ENCODE measurements at places on chromosomes 11 and 22. TPM values are rescaled to one million over a fixed set of nuclear protein-coding genes. Genes with fewer than 3 reads are reported as not detected.

APOL6 gene
- total RNA-seq = 4.6 TPM

BBS1 gene
- 43.8 TPM for total RNA-seq

GSTT2B gene
- 8.8 TPM for total RNA-seq

KIRREL3 gene
- not detected for total RNA-seq

VSTM5 gene
- 0.19 TPM for total RNA-seq

SLC22A6 gene
- not detected for total RNA-seq

ZNF202 gene
- 7.5 TPM for total RNA-seq

All from vein endothelial cell (primary cell).